ENCODE measurements at places on chromosomes 6 and 20.

DNA sequence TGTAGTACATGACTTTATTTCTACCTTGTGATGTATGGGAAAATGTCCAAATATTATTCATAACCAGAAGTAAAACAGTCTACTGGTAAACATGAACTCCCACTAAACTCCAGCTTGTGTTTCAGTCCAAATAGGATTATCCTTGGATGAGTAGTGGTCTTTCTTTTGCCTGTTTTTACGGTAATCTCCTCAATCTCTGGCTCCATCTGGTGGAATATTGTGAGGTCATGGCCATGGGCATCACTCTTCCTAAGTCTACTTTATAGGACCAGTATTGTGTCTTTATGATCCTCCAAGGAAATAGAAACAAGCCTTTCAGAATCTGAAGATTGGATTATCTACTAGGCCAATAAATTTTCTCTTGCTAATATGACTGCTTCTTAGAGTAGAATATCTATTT lies 505.0 kb downstream of the BMP2 start:
- no peak for DNase-seq

GRCh38 chr20:23534801-23535593 lies 33.3 kb downstream of the CST9L start:
- DNase-seq = no peak

DNA sequence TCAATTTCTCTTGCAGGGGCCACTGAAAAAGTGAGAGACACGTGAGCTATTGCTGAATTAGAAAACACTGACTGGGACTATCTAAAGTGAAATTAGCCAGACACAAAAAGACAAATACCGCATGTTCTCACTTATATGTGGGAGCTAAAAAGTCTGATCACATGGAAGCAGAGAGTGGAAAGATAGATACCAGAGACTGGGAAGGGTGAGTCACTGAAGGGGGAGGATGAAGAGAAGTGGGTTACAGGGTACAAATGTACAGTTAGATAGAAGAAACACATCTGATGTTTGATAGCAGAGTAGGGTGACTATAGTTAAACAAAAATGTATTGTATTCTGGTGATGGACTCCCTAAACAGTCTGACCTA lies 13.4 kb downstream of the CST3 start:
- no peak for DNase-seq

DNA sequence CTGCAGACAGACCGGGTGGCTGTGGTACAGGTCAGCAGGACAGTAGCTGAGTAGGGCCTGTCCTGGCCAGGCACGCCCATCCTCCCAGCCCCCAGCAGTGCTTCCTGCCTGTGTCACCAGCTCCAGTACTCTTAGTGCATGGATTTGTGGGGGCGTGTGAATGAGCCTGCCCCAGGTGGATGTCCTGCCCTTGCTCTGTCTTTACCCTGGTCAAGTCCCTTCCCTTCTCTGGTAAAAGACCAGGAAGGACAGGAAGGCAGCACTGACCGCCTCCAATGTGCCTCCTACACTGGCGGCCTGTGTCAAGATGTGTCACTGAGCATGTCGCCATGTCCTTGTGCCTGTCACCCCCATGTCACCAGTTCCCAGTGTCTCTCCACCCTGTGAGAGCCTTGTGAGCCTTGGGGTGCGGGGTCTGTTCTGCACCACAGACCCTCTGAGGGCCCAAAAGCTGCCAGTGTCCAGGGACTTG lies 11.9 kb downstream of the TEAD3 start:
- DNase-seq = no peak

- no peak for DNase-seq
These were observed 7.5 kb downstream of the DEF6 start for GRCh38 chr6:35305117-35305516.

DNA sequence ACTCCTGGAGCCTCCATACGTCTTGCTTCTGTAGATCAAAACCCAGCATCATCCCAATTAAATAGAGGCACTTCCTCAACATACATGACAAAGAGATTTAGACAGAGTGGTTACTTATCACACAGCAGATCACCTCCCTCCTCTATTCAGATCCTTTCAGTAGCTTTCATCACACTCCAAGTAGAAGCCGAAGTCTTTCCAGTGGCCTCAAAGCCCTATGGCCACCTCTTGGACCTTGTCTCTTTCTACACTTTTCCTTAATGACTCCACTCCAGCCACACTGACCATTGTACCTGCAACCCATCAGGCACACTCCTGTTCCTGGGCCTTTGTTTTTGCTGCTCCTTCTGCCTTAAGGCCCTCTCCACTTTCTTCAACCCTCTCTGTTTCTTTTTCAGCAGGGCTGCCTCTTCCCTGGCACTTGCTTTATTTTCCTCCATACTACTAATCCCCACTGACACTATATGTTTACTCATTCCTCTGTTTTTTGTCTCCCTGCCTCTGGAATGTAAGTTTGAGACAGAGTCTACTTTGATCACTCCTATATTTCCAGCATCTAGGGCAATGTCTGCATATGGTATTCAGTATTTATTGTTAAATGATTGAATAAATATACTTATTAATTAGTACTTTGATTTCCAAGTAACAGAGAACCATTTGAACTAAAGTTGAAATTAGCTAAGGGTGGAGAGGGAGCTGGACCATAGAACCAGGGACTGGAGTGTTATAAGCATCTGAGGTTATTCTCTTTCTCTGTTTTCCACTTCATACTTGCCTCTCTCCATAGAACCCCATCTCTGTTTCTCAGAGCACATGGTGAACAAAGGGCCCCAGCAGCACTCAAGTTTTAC lies 43.4 kb upstream of the TRAM2 start:
- DNase-seq = no peak

DNA sequence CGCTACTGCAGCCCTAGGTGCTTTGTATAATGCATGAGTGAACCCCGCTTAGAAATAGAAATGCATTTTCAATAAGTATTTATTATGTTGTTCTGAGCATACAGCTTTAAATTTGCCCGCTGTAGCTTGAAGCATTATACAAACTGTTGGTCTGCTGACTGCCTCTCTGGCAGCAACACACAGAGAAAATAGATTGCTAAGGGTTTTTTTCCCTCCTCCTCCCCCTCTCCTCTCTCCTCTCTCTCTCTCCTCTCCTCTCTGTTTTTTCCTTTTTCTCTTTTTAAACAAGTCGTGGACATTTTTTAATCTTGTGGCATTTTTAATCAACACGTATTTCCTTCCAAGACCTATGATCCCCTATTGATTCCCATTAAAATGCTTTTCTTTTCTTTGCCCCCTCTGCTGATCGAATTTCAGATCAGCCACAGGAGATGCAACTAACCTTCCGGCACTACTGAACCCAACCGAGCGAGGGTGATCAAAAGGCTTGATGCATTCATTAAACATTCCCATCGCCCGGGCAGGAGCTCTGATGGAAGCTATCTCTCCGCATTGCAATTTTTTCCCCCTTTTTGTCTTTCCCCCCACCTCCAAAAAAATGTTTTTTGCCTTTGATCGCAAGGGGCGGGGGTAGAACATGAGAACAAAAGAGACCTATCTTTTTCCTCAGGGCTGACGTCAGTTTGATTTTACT lies 90.7 kb upstream of the ARID1B start:
- DNase-seq = peak; percentile 22

- no peak for DNase-seq
These were observed 122.7 kb upstream of the RIPOR2 start for GRCh38 chr6:25058441-25058840.

DNA sequence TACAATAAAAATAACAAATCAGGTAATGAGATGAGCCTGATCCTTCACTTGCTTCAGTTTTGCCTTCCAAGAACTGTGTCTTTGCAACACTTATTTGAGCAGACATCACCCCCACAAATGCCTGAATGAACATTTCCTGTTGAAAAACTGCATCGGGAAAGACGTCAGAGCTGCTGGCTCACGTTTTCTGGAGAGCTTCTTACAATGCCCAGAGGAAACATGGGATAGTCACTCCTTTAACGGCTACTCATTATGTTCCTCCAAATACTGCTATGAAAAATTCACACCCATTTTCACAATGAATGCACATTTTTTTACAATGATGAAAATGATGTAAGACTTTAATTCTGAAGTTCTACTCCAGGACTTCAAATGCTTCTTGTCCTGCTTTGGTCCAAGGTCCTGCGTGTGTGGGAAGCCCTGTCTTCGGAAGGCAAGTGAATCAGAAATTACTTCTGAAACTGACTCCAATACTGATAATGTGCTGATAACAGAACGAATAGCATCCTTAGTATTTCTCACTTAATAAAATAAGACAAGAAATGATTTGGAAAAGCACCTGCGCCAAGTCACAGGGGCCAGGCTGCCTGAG lies 238.0 kb downstream of the ANKRD60 start:
- no peak for DNase-seq

GRCh38 chr20:44456611-44457010 lies 19.1 kb upstream of the TTPAL start:
- DNase-seq = no peak

- no peak for DNase-seq
These were observed 140.7 kb downstream of the FUT9 start for GRCh38 chr6:96156425-96156824.

GRCh38 chr6:1059596-1059995 lies 252.3 kb upstream of the FOXQ1 start:
- DNase-seq = no peak

DNA sequence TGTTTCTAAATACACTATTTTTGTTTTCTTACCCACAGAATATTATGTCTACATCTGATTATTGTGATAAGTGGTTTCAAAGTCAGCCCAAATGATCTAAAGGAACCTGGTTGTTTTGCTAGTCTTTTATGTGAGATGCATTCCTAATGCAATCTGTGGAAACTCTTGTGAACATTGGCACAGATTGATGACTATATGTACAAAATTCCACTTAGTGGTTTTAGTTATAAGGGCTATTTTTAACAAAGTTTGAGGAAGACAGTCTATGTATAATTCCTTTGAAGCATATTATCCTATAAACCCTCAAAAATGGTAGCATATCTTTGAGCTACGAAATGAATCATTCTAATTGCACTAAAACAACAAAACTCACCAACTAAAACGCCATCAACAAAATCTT lies 140.9 kb downstream of the GRIK2 start:
- no peak for DNase-seq

DNA sequence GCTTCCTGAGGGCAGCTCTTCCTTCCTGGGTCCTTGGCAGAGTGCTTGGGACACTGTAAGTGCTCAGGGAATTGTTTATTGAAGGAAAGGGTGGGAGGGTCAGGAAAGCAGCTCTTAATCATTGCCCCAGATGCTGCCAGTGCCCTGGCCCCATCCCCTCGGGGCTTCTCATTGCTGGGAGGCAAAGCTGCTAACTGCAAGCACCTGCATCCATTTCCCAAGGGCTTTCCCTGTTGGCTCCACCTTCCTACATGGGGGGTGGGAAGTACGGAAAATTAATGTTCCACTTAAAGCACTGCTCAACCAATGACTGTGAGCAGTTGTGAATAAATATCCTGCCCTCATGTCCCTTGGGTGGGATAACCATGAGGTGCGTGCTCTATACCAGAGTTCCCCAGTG lies 56.4 kb downstream of the NDUFAF5 start:
- DNase-seq = no peak

- no peak for DNase-seq
These were observed 40.0 kb upstream of the CLDN20 start for GRCh38 chr6:155223646-155224451.

DNA sequence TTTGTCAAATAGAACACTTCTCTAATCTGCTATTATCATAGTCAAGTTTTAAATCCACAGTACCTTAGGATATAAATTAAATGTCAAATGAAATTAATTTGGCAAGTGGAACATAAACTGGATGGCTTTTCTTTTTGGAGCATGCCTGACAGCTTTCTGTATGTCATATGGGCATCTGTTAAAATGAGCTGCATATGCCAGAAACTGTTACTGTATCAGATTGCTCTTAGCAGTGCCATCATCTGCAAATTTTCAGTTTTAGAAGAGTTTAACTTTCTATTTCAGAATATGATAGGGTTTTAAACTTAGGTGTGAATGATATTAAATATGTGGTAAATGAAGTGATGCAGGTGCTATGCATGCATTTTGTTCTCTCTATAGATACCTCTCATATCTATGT lies 3.4 kb upstream of the EEF1E1 start:
- no peak for DNase-seq

DNA sequence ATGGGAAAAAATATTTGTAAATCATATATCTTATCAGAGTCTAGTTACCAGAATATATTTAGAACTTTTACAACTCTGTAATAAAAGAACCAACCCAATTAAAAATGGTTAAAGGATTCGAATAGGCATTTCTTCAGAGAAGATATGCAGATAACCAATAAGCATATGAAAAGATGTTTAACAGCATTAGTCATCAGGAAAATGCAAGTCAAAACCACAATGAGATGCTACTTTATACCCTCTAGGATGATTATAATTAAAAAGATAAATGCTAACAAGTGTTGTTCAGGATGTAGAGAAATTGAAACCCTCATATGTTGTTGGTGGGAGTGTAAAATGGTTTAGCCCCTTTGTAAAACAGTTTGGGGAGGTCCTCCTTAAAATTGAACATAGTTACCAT lies 94.1 kb downstream of the LRRC1 start:
- no peak for DNase-seq

GRCh38 chr20:45993197-45993951 lies 15.3 kb upstream of the MMP9 start:
- DNase-seq = no peak

GRCh38 chr20:34061695-34062094 lies 50.3 kb downstream of the EIF2S2 start:
- DNase-seq = no peak

GRCh38 chr20:49682278-49682677 lies 31.4 kb downstream of the B4GALT5 start:
- no peak for DNase-seq

DNA sequence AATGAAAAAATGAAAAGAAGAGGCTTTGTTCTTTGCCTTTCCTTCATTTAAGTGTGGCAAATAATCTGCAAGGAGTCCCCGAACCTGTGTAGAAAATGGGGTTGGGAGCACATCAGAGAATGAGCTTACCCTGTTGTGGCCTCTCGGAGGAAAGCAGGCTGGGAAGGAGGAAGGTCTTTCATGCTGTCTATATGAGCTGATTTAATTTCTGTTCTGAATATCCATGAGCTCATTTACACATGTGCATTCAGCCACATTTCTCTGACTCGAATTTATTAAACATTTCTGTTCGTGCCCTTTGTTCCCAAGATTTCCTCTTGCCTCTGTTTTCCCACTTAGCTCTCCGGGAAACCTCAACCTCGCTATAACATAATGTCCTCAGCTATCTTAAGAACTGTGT lies 584.4 kb upstream of the CDH4 start:
- no peak for DNase-seq

All from T-helper 9 cell (primary cell).